ENCODE measurements at places on chromosomes 1 and 21.

- DNase-seq, result no peak
These were observed 88.5 kb upstream of the SOD1 start for GRCh38 chr21:31570824-31571566.

- no peak for DNase-seq
These were observed 22.6 kb upstream of the CR2 start for GRCh38 chr1:207431508-207431907.

GRCh38 chr1:110083061-110083865 lies 12.8 kb upstream of the ALX3 start:
- DNase-seq, result no peak

DNA sequence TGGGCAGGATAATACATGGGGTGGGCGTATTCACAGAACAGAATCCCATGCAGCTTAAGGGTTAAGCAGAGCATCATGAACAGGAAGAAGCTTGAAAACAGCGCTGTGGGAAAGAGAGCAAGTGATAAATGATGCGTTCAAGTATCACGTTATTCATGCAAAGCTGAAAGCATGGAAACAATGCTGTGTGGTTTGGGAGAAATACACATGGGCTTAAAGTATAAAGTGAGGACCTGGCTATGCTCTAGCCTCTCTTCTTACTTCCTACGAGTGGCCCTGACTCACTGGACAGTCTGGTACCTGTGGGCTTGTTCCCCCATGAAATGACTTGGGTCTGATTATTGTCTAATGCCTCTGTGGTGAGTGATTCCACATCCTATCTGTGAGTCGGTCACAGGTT lies 25.7 kb downstream of the TMPRSS2 start:
- no peak for DNase-seq

DNA sequence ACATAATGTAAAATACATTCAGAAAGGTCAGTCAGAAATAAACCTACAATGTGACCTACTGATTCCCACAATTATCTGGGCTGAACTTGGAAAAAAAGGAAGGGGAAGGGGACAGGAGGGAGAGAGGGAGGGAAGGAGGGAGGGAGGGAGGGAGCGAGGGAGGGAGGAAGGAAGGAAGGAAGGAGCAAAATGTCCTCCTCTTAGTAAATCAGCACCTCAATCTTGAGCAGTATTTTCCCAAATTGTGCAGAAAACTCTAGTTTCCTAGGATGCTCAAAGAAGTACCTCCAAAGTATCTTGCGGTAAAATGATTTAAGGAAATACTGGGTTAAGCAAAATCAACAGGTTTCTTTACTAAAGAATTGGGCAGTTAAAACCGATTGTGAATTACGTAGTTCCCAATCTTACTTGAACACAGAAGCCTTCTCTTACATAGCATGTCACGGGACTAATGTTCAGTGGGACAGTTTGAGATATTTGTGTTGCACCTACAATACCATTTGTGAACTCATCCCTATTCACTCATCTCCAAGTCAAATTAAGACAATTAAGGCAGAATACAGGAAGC lies 51.0 kb upstream of the ASPM start:
- DNase-seq, result no peak

- DNase-seq, result no peak
These were observed 15.3 kb upstream of the RNF187 start for GRCh38 chr1:228471762-228472398.

- no peak for DNase-seq
These were observed 279.5 kb upstream of the POU3F1 start for GRCh38 chr1:38326135-38326534.

DNA sequence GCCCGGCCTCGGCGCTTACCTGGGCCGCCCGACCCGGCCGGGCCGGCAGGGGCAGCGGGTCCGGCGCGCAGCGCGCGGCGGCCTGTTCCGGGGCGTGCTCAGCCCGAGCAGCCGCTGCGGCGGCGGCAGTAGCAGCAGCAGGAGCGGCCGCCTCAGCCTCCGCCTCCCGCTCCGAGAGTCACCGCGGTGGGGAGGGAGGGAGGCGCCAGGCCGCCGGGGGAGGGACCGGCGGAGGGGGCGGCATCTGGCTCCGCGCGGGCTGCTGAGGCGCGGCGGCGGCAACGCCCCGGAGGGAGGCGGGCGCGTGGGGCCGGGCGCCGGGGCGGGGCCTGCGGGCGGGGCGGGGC lies at the start of gene CTNNBIP1:
CTNNBIP1 (minus strand) TSS at position 194 of the 347 bp plus-strand sequence. CDS start 38,205 bp downstream, outside the sequence.
- no peak for DNase-seq

GRCh38 chr1:116909512-116910378 lies at the start of gene PTGFRN:
Gene PTGFRN (plus strand): TSS chr1:116909916. CDS start chr1:116910204, 288 bp downstream.
- peak; percentile 6 for DNase-seq

DNA sequence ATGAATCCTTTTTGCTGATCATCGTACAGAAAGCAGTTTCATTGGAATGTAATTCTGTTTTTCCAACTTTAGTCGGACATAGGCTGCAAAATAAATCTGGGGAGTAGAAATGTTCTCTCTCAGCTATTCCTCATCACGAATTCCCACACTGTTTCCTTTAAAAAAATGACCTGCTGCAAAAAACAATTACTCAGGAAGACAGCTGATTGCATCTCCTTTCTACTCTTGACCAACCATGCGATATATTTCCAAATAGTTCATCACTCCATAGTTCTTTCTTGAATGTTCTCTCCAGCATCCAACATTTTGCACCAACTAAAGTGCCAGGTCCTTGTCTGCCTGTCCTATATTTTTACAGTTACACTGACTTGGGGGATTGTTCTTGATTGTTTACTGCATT lies 96.4 kb downstream of the S1PR1 start:
- DNase-seq, result no peak

GRCh38 chr1:115261496-115261895 lies 76.6 kb downstream of the NGF start:
- DNase-seq, result no peak

DNA sequence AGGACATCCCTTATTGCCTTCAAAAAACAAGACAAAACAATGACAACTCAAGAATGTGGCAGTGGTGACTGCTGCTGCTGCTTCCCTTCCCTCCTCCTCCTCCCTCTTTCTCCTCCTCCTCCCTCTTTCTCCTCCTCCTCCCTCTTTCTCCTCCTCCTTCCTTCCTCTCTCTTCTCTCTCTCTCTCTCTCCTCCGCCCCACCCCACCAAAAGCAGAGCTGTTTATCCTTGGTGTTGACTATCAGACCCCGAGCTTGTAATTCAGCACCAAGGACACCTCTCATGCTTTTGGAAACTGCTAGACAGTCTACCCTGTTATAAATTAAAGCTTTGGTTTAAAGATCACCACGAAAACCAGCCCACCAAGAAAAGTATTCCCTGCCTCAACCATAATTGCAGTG lies 72.4 kb upstream of the IFNAR2 start:
- no peak for DNase-seq

- peak; percentile 22 for DNase-seq
These were observed 355 bp downstream of the SHISAL2A start for GRCh38 chr1:52633291-52633754.

DNA sequence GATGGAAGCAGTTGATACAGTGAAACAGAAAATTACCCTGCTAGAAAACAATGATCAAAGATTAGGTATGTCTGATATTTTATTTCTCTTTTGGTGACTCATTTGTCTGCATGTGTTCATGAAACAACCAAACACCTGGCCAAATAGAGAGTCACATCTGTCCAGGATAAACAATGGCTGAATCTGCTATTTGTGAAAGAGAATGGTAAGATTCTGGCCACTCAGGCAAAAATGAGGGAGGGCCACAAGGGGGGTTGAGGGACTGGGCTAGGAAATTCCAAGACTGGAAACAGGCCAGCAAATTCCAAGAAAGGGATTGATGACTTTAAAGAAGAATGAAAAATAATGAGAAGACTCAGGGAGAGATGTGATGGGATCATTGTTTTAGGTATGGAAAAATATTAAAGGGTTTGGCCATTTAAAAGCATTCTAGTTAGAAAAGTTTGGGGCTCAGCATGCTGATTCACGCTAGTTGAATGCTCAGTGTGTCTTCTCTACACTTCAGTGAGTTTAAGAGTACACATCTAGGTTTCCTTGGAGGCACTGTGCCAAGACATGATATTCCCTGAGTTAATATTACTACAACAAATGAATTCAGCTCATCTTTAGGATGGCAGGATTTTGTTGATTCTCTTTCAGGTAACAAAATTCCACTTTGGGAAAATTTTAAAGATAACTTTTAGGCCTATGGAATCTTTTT lies 44.9 kb downstream of the TRAF5 start:
- no peak for DNase-seq

- no peak for DNase-seq
These were observed 662.3 kb upstream of the CAMK1G start for GRCh38 chr1:208921259-208921658.

- DNase-seq, result no peak
These were observed 395.5 kb upstream of the PKN2 start for GRCh38 chr1:88288571-88288970.

DNA sequence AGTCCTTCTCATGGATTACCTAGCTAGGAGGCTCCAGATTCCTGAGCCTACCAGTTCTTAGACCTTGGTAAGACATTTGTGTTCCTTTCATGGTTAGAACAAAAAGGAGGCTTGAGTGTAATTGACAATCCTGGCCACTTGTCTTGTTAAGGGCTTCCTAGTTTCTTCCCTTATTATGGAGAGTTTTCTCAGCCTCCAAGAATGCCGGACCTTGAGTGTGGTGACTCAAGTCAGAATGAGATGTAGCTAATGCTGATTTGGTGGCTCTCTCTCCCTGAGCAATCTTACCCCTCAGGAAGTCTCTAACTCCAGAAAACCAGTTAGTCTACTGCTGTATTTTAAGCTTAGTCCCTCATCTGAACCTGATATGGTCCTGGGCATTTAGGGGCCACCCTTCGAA lies 14.3 kb downstream of the CHI3L2 start:
- no peak for DNase-seq

- DNase-seq, result no peak
These were observed 379 bp downstream of the RER1 start for GRCh38 chr1:2391931-2392509.

DNA sequence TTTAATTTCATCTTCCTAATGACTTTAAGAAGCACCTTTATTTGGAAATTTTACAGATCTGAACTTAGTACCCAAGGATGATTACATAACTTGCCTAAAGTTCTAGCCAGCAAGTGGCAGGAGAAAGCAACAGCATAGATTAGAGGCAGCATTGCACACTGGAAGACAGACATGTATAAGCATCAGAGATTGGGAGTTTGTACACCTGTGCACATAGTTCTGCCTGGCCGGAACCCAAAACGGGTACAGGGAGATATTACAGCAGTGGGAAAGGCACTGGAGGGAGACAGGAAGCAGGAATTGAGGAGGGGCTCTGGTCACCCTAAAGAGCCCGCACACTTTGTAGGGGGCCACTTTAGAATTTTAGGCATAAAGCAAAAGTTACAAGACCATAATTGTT lies 19.3 kb downstream of the GBP6 start:
- no peak for DNase-seq

DNA sequence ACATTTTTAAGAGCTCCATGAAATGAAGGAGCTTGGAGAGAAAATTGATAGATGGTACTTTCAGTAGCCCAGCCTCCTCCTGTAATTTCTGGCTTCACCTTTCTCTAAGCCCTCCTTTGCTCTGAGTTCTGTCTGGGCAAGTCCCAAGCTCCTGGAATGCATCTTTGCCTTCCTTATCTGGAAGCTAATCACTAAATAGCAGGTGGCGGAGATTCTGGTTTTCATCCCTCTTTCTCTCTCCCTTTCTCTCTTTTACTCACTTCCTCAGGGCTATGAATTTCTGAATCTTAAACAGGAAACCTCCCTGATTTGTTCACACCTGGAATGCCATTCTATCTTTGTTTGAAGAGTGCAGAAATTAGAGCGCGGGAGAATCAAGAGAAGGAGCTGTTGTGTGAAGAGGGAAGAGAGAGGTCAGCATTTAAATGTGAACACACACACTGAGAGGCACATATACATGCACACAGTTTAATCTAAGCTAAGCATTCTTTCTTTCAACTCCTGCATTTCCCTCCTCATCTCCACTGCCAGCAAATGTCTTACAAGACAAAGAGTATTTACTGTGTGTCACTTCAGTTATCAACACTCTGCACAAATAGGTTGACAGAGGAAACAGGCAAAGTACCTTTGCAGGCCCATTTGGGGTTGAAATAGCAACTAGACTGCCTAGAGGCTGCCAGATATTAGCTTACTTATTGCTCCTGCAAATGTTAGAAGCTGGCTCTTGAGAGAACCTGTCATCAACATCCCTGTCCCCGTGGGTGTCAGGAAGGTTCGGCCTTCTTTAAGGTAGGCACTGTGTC lies 199.4 kb upstream of the CAMK1G start:
- DNase-seq, result no peak

GRCh38 chr1:162753998-162754585 lies 36.4 kb upstream of the HSD17B7 start:
- DNase-seq, result no peak

DNA sequence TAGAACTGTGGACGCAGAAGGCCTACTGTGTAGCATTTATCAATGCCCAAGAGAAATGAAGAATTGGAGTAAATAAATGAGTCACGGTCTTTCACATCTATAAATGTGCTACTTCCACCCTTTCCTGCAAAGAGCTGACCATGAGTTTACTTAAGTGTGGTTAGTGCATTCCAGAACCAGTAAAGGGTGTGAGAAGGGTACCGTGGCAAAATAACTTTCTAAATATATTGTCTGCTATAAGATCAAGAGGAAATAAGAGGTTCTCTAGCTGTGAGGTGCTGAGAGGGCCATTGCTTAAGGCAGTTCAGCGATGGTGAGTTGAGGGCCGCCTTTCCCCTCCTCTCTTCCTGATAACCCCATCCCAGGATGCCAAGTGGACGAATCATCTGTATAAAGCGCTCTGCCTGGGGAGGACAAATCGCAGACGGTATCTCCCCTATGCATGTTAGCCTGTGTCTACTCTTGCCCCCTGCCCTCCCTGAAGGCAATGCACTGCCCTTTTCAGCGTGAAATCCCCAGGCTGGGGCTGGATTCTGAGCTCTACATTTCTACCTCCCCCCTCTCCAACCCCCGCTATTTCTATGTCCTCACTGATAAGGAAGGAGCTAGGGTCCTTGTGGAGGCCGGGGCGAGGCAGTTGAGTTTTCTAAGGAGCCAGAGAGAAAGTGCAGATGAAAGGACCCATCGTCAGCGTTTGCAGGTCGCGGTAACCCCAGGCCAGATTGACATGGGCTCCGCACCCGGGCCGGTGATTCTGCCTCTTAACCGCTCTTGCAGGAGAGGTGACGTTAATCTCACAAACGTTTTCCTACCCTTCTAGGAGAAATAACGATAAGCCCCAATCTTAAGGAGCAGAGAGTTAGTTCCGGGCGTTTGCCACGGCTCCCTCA lies 1.5 kb upstream of the NCAM2 start:
- no peak for DNase-seq

Measured in stimulated activated CD4-positive, alpha-beta T cell treated with anti-CD3 and anti-CD28 coated beads, Interleukin-15, amount 100 ng/mL, for 48 hours (primary cell).